ENCODE measurements at places on chromosomes 3 and 15.

- no peak for DNase-seq
Measured at GRCh38 chr3:34305266-34305665, 506.8 kb downstream of the PDCD6IP start.

- DNase-seq, result peak; percentile 24
Measured at GRCh38 chr15:48358229-48359152, 27.3 kb downstream of the DUT start.

DNA sequence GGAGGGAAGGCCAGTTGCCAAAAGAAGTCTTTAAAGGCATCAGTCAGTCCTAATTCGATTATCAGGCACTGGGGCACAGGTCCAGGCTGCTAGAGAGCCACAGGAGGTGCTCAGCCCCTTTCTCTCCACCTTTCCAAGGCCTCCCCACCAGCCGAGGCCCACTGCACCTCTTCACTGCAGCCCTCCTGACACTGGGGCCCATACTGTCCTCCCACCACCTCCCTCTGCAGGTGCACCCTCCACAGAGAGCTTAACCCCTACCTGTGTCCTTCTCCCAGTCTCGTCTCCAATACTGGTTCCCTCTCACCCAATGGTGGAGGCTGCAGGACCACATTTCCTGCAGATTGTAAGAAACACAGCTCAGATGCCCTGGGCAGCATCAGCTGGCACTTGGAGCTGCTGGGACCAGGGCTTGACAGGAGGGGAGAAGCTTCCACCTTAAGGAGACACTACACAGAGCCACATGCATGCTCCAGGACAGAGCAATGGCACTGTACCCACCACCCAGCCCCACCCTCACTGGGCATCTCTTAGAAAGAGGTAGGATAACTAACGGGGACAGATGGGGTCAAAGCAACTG, 81.6 kb upstream of the PRR20G start:
- DNase-seq, result no peak

- DNase-seq, result no peak
Measured at GRCh38 chr3:111913163-111913763, 54.2 kb downstream of the PHLDB2 start.

GRCh38 chr3:37397396-37397795, 223.0 kb upstream of the LRRFIP2 start:
- no peak for DNase-seq

- DNase-seq, result no peak
Measured at GRCh38 chr15:74442604-74443003, 8.8 kb upstream of the SEMA7A start.

GRCh38 chr15:72616491-72617210, 37.8 kb upstream of the GOLGA6B start:
- no peak for DNase-seq

- DNase-seq, result no peak
Measured at GRCh38 chr15:34693053-34693744, 61.6 kb downstream of the GJD2 start.

DNA sequence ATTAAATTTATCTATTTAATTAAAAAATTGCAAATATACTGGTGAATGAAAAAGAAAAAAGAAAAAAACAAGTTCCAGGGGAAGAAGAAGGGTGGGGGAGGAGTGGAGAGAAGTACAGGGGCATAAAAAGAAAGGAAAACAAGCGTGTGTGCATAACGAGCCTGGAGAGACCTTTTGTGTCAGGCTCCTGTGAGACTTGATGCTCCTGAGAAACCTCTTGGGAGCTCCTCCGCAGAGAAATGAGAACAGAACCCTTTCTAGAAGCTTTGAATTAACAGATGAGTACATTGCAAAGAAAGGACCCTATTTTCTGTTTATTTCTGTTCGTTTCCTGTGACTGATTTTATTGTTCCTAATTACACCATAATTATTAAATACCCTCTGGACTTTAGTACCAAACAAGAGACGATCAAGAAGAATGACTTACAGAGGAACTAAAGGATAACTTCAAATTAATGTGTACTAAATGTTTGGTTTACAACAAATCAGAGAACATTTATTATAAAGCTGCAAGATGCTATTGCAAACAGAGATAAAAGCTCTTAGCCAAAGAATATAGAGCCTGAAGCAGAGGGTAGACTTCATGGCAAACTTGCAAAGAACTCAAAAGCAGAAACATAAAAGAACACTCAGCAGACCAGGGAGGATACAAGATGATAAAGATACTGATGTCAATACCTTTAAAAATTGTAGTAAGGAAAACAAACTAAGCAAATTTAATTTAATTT, 74.7 kb downstream of the DPPA2 start:
- no peak for DNase-seq

- peak; percentile 75 for DNase-seq
Measured at GRCh38 chr15:56244038-56244810, 545 bp upstream of the RFX7 start.

GRCh38 chr15:44194323-44195150, 534 bp downstream of the FRMD5 start:
- DNase-seq, result peak; percentile 48

DNA sequence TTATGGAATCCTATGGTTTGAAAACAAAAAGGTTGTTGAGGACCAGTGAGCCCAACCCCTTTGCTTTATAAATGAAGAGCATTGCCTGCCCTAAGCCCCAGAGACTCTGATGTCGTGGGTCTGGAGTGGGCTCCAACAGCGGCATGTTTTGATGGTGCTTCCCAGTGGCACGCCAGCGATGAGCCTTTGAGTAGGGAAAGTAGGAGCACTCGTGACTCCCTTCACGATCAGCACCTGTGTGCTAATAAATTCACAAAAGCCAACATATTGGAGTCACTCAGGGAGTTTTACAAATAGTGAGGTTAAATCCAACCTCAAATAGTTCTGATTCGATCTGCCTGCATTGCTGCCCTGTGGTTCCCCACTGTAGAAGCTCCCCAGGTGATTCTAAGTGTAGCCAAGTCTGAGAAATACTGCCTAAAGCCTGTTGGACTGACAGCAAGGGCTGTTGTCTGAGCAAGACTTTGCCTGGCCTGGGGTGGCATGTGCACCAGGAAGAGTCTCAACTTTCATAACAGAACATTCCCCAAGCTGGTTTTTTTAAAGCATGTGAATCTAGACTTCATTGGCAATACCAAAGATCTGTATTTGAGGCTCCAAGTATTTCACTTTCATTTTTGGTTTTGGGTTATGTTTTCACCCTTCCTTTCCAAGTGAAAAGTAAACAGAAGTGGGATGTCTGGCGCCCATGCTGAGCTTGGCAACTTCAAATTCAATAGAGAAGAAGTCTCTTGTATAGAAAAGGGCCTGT, 9.9 kb downstream of the CCR5 start:
- no peak for DNase-seq

DNA sequence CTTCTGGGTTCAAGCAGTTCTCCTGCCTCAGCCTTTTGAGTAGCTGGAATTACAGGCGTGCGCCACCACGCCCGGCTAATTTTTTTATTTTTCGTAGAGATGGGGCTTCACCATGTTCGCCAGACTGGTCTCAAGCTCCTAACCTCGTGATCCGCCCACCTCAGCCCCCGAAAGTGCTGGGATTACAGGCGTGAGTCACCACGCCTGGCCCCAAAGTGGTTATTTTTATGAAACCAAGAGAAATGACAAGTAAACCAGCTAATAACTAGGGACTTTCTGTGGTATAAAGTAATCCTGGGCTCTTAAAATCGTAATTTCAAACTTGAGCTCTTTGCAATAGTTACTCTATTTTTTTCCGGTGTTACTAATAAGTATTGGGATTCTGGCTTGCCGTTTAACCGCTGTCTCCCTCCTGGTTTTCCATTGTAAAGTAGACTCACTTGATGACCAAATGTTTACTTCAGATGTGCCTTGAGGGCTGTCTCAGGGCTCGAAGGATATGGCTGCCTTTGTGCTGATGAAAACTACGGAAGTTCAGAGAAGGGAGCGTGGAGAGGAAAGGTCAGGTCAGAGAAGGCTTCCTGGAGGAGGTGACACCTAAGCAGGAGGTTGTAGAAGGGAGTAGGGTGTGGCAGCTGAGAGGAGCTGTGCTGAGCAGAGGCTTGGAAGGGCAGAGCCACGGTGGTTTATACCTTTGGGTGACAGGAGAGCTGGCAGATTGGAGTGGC, 4.2 kb downstream of the ZSCAN2 start:
- DNase-seq, result no peak

- DNase-seq, result no peak
Measured at GRCh38 chr3:195544634-195545033, 1.5 kb upstream of the PPP1R2 start.

DNA sequence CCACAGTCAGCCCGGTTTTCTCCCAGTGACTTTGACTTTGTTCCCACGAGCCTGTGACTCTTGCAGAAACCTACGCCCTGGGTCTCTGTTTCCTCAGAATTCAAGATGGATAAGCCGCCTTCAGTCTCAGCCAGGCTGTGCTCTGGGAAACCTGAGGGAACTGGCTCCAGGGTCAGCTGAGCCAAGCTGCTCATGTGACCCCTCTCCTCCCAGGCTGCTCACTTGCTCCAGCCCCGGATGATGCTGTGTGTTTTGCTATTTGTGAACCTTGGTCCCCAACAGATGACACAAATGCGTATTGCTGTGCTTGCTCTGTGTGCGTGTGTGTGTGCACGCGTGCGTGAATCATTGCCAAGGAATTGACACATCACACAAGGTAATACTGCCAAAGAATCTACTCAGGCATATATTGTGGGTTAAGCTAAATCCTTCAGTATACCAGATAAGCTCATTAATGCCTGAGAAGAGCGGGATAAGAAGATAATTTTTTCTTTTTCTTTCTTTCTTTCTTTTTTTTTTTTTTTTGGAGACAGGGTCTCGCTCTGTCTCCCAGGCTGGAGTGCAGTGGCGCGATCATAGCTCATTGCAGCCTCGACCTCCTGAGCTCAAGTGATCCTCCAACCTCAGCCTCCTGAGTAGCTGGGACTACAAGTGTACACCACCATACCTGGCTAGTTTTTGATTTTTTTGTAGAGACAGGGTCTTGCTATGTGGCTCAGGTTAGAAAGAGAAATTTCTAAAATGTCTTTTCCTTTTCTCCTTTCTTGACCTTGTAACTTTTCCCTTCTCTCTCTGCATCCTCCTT, 29.2 kb upstream of the UMPS start:
- DNase-seq, result no peak

DNA sequence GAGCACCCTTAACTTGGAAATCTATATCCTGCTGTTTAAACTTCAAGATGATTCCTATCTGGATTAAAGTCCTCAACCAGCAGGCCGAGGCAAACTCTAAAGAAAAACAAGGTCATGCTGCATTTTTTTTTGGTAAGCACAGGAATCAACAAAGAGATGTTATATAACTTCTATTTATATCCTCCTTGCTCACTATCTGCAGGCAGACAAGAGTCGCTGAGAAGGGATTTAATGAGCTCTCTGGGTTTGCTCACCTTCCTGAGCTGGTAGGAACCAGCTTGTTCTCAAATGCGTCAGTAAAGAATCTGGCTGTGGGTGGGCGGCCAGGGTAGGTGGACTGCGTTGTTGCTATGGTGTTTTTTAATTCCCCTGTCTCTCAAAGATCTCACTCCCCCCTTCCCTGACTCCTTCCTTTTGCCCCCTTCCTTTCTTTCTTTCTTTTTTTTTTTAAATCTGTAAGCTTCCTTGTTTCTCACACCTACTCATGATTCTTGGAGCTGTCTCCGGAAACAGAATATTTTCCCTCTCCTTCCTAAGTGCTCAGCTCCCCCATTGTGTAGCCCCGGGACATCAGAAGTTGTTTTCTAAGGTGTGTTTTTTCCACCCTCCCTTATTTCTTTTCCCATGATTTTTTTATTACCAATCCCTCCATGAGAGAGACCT, 228.8 kb upstream of the BHLHE40 start:
- DNase-seq, result no peak

- DNase-seq, result no peak
Measured at GRCh38 chr3:141229132-141229531, 2.5 kb upstream of the PXYLP1 start.

- DNase-seq, result no peak
Measured at GRCh38 chr15:66290518-66290917, 2.9 kb upstream of the DIS3L start.

GRCh38 chr3:178367817-178368617, 168.2 kb upstream of the KCNMB2 start:
- no peak for DNase-seq

- DNase-seq, result peak; percentile 0
Measured at GRCh38 chr3:175743733-175744400, 884.7 kb downstream of the NAALADL2 start.

- DNase-seq, result no peak
Measured at GRCh38 chr3:158748237-158748828, 16.1 kb upstream of the RARRES1 start.

- DNase-seq, result no peak
Measured at GRCh38 chr3:79994397-79994796, 226.6 kb upstream of the ROBO1 start.

- DNase-seq, result no peak
Measured at GRCh38 chr15:81895723-81896122, 150.1 kb downstream of the MEX3B start.

DNA sequence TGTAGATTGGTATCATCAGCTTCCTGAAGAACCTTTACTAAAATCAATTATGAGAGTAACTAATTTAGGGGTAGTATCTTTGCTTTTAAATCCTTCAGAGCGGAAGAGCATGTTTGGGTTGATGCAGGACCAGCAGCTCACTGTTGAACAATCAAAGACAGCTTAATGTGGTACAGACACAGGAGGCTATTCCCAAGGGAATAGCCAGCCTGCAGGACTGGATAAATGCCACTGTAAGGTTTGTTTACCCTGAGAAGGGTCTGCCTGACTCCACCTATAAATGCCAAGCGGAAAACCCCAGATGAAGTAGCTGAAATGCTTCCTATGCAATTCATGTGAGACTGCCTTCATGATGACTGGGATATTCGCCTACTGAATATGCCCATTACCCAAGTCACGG, 16.0 kb upstream of the STAC start:
- DNase-seq, result no peak

DNA sequence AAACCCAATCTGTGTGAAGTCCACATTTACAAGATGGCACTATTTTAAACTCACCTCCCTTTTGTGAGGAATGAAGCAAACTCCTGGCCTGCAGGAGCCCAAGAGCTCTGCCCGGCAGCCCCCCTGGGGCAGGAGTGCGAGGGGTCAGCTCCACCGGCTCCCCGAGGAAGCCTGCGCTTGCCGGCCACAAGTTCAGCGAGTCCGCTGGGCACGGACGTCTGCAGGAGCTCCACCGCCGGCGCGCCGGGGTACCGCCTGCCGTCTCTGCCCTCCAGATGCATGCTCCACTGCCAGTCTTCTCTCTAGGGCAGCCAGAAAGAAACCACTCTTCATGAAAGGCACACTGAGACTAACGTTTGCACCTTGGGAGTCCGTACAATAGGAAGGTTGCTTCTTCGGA, 17.5 kb downstream of the OCA2 start:
- no peak for DNase-seq

DNA sequence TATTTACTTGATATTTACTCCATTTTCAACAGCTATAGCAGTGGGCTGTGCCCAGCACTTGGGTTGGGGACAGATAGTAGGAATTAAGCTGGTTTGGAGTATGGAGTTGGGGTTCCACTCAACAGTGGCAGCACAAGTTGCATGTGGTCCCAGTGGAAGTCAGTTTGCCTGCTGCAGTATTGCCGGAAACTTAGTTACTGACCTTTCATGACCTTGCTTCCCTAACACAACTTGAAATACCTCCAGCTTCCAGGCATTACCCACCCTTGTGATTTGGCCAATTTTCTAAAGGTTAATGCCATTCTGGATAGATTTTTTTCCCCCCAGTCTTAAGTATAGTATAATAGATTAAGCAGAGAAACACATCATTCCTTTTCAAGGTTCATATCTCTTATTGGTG, 68.0 kb downstream of the BBX start:
- DNase-seq, result no peak

GRCh38 chr3:69332934-69333333, 53.0 kb downstream of the FRMD4B start:
- no peak for DNase-seq

- no peak for DNase-seq
Measured at GRCh38 chr3:135500034-135500433, 465.5 kb upstream of the PPP2R3A start.

Data from A549 (cell line).